ENCODE measurements at places on chromosomes 7 and 10.

- DNase-seq: no peak
Observed at GRCh38 chr10:75094465-75094864, 17.0 kb upstream of the SAMD8 start.

- DNase-seq: no peak
Observed at GRCh38 chr10:130897815-130898214, 413.7 kb downstream of the TCERG1L start.

DNA sequence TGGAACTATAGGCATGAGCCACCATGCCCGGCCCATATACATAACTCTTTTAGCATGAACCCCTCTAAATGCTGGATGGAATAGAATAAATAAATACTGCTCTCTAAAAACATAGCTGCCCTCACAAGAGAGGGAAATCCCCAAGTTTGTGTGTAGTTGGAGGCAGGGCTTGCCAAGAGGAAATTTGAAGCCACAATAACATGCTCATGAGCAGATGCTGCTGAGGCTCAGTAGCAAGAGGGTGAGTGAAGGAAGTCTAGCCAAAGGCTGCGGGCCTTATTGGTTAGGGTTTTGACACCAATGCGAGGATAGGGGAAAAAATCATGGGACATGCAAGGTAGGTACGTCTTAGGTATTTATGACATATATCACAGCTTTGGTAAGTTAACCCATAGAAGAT is 17.3 kb downstream of the TPK1 start:
- no peak for DNase-seq

- no peak for DNase-seq
Observed at GRCh38 chr7:1560620-1561031, 4.6 kb upstream of the TMEM184A start.

- no peak for DNase-seq
Observed at GRCh38 chr10:48804740-48805182, 120.1 kb downstream of the WDFY4 start.

- DNase-seq: no peak
Observed at GRCh38 chr10:53886325-53887300, 914.4 kb downstream of the PCDH15 start.

DNA sequence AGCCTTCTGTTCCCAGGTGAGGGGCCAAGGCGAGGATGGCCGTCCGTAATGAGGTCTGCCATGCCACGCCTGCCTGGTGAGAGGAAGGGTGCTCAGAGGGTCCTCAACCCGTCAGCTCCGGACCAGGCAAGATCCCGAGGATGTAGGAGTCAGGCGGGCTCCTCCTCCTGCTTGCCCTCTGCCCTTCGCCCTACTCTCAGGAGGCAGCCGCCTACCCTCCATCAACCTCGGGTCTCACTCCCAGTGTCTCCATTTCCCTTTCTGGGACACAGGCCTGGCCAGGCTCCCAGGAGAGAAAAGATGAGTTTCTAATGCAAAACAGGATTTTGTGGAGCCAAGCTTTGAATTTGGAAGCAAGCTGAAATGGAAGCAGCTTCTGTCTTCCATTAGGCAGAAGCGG is 184.0 kb downstream of the PTPN20 start:
- DNase-seq: no peak

GRCh38 chr10:22962817-22963216 is 35.0 kb downstream of the ARMC3 start:
- DNase-seq: no peak

DNA sequence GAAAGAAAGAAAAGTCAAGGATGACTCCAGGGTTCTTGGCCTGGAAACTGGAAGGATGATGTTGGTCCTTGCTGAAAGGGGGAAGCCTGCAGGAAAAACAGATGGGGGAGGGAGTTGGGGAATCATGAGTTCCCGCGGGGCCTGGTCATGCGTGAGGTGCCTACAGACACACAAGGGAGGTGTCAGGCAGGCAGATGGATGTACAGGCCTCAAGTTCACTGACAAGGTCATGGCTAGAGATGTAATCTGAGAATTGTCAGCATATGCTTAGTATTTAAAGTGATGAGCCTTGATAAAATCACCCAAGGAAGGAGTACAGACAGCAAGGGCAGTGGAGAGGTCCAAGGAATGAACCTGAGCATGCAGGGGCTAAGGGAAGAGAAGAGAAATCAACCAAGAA is 46.8 kb downstream of the DLG5 start:
- DNase-seq: no peak

DNA sequence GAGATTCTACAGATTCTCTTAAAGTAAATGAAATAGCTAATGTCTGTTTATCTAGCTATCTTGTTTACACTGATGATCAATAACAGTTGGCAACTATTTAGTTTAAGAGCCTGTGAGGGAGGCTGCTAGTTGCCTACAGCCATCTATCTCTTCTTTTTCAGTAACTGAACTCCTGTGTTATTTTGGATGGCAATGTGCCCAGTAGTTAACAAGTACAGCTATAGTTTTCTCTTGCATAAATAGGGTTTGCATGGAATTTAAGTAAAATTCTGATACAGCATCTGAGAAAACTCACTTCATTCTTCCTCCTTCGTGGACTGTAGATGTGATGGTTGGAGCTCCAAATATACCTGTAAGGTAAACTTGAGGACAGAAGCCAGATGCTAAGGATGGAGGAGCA is 219.5 kb upstream of the POT1 start:
- no peak for DNase-seq

DNA sequence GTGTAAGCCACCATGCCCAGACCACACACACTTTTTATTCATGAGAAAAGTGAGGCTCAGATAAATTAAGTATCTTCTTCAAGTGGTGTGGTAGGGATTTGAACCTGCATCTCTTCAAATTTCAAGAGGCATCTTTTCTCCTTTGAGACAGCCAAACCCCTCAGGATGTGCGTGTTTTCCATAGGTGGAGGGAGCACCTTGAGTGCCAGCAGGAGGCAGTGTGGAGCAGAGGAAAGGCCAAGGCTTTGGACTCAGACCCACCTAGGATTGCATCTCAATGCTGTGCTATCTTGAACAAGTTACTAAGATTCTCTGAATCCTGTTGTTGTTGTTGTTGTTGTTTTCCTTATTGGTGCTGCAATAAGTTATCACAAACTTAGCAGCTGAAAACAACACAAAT is 40.2 kb upstream of the MYL10 start:
- DNase-seq: no peak

GRCh38 chr10:70222340-70222794 is 10.9 kb downstream of the PPA1 start:
- DNase-seq: no peak

DNA sequence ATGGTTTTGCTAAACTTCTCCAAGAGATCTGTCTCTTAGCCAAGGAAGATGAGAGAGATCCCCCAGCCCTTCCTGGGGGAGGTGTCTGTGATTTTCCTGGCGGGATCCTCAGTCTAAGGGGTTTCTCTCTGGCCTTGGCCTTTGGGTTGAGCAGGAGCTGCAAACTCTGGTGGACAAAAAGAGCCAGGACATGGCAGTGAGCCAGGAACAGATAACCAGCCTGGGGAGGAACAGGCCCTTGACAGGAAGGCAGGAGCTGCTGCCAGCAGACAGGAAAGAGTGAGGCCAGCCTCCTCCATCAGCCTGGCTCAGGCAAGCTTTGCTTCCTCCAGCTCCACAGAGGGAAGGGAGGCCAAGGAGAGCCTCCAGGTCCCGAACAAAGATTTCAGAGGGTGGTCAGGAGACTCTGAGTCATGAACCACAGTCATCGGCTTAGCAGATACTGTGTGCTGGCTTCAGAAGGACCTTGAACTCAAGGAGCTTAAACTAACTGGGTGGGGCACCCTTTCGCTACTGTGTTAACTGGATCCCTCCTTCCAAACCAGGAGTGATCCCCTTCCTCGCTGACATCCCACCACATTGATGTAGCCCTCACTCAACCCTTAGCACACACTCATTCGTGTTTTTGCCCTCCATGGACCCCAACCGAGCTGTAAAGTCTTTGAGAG is 34.7 kb downstream of the DDIT4 start:
- no peak for DNase-seq

DNA sequence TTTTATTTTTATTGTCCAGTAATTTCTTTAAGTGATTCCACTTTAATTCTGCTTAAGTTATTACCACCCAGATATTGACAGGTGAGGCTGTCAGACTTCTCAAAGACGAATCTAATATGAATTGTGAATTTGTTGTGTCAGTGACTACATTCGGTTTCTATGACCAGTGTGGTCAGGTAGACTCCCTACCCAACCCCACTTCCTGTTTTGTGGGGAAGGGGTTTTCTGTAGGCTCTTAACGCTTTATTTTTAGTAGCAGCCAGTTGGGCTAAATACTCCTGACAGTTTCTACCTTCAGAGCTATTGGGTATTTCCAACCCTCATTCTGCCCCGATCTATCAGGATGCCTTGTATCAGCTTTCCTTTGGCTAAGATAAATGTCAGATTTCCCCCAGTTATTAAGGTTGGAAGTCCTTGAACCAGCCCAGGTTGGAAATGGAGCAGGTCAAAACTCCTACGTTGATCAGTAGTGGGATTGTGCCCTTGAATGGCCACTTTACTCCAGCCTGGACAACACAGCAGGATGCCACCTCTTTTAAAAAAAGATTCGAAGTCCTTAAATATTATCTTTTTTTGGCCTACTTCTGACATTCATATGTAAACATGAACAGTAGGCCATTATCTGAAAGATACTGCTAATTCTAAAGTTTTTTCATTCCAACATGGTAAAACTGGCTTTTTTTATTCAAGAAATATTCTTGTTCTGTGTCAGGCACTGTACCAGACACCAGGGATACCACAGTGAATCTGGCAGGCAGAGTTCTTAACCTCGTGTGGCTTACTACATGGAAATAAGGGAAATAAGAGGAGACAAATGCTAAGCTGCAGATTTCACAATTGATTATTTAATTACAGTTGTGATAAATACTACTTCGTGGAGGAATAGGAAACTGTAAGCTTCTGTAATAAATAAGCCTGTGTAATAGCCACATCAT is 133.3 kb upstream of the SAMD8 start:
- peak; percentile 19 for DNase-seq

- no peak for DNase-seq
Observed at GRCh38 chr7:7769710-7770627, 51.6 kb upstream of the RPA3 start.

DNA sequence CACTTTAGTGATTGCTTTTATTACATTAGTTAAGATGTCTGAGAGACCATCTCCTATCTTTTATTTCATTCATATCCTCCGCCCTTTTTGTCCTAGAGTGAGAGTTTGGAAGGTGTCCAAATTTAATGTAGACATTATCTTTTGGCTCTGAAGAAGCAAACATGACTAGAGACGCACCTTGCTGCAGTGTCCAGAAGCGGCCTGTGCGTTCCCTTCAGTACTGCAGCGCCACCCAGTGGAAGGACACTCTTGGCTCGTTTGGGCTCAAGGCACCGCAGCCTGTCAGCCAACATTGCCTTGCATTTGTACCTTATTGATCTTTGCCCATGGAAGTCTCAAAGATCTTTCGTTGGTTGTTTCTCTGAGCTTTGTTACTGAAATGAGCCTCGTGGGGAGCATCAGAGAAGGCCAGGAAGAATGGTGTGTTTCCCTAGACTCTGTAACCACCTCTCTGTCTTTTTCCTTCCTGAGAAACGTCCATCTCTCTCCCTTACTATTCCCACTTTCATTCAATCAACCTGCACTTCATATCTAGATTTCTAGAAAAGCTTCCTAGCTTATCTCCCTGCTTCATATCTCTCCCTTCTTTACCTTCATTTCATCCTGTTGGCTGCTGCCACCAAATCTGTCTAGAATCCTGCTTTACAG is 10.4 kb upstream of the CLCN1 start:
- peak; percentile 50 for DNase-seq

DNA sequence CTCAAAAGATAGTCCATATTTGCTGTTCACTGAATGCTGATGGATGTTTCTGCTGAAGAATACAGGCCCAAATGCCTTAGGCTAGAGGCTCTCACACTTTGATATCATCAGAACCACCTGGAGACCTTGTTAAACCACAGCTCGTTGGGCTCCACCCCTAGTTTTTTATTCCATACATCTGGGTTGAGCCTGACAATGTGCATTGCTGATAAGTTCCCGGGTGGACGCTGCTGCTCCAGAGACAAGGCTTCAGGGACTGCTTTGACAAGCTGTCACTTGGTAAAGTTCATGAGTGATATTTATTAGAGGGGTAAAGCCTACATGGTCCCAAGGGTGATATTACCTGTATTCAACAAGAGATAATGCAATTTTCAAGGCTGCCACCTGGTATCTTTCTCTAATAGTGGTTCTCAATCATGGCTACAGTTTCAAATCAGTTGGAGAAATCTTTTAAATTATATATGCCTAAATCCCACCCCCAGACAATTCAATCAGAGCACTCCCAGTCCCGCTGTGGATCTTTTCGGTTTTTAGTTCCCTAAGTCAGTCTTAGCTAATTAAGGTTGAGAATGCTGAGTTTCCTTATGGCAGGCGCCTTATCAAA is 107.1 kb upstream of the GSDME start:
- no peak for DNase-seq

GRCh38 chr10:79947083-79947415 is 1.9 kb downstream of the SFTPD start:
- DNase-seq: no peak

DNA sequence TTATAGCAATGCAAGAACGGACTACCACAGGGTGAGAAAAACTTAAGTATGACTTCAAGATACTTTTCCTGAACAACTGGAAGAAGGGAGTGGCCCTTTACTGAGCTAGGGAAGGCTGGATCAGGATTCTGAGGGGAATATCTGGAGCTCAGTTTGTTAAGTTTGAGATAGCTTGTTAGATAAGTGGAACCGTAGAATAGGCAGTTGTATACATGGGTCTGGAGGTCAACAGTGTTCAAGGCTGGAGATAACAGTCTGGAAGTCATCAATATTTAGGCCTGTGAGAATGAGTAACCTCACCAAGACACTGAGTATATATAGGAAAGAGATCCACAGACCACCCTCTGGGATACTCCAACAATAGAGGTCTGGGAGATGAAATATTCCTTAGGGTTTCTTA is 7.2 kb downstream of the PLEKHA1 start:
- no peak for DNase-seq

- no peak for DNase-seq
Observed at GRCh38 chr10:29026065-29026797, 262.6 kb upstream of the LYZL1 start.

DNA sequence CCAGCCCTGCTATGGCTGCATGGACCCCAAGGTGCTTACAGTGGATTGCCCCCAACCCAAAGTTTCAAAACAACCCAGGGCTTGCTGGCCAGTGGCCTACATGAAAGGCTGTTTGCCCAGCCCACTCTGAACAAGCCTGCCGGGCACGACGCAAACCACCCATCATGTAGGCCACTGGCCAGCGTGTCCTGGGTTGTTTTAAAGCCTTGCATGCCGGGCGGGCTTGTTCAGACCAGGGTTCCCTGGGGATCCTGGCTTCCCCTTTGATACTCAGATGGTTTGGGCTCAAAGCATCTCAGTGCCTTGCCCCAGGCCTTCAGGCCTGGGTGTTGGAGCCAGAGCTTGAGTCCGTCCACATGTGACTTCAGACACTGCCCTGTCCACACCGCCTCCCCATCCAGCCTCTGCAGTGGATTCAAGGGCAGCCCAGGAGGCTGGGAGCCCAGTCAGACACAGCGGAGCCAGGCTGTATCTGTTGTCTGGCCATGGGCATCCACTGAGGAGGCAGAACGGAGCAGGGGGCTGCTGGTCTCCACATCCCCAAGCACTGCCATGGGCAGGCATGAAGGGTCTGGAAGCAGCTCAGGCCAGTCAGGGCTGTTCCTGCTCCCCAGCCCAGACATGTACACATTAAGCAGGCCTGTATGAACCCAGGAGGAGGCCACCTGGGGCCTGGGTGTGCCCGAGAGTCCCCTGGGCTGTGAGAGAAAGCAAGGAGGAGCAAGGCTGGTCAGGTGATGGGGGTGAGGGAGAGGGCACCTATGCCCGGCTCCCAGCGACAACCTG is 4.0 kb upstream of the ADIRF start:
- DNase-seq: no peak

- DNase-seq: no peak
Observed at GRCh38 chr7:111043561-111043960, 47.4 kb upstream of the LRRN3 start.

Measured in stimulated activated CD8-positive, alpha-beta memory T cell treated with anti-CD3 and anti-CD28 coated beads, Interleukin-15, amount 100 ng/mL, for 48 hours (primary cell).